ENCODE measurements at places on chromosomes 5 and 9. TPM values are rescaled to one million over a fixed set of nuclear protein-coding genes. Genes with fewer than 3 reads are reported as not detected.

- DNase-seq: no peak
These were observed 197.7 kb downstream of the MCTP1 start for GRCh38 chr5:95086927-95087815.

SPATA31D3 gene
- polyA plus RNA-seq: not detected

- no peak for DNase-seq
These were observed 90.6 kb upstream of the HAND1 start for GRCh38 chr5:154568589-154568988.

MARVELD2 gene
- 29.0 TPM for polyA plus RNA-seq

GRCh38 chr9:35945341-35946018 is 12.5 kb downstream of the OR2S2 start:
- no peak for DNase-seq

PIP5K1B gene
- polyA plus RNA-seq: 8.9 TPM

DNA sequence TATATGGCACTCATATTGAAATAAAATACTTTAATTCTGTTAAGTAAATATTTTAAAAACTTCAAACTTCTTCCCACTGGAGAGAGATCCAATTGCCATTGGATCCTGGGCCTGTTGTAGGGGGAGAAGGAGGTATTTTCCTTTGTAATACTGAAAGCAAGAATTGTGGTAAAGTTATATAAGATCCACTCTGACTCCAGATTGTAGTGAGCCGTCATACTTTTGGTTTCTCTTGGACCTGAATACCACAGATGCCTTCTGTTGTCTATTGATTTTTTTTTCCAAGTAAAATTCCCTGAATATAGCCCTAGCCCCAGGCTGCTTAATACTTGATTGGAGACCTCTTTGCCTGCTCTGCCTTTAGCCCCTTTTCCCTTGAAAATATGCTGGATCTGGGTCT is 86.9 kb downstream of the ATG10 start:
- no peak for DNase-seq

FAM153A gene
- 0.60 TPM for polyA plus RNA-seq

CCL27 gene
- polyA plus RNA-seq: 0.41 TPM

DNA sequence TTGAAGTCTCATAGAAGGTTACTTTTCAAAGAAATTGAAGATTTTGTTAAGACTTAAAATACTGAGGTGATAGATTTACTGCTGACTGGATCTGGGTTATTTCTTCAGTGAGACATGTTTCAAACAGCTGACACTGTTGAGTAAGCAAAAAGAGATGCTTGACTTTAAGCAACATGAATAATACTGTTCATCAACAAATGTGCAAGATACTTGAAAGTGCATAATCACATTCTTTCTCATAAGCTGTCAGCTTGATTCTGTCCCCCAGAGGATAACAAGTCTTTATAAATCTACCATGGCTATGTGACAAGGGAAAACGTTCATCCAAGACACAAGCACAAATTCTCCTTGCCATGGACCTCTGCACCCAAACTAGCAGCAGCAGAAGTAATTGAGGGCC is 260.1 kb upstream of the CDH18 start:
- no peak for DNase-seq

ENTREP1 gene
- polyA plus RNA-seq: 2.4 TPM

DNA sequence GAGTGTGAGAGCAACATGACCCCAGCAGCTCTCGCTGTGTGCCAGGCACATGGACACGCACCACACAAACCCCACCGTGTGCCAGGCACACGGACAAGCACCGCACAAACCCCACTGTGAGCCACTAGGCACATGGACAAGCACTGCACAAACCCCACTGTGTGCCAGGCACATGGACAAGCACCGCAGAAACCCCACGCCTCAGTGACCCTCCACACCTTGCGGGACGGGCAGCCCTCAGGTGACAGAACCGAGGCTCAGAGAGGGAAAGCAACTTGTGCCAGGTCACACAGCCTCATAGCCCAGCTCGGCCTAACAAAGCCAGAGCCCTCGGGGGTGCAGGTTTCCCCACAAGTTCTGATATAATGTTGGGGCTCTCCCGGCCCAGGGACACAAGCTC is 2.0 kb upstream of the GPSM1 start:
- DNase-seq: no peak

CFAP90 gene
- 5.3 TPM for polyA plus RNA-seq

DNA sequence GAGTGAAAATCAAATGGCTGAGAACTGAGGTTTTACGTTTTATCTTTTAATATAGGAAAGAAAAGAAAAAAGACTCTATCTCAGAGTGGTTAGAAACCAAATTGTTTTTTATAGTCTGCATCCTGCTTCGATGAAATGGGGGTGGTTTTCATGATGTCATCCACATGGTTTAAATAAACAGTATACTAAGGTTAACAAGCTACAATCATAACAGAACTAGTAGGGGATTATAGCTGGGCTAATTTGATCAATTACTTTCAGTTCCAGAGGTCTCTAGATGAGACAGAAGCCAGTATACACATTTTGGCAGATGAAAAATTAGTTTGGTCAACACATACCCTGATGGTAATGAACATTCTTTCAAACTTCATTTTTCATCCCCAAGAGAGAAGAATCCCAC is 106.3 kb upstream of the SNX2 start:
- DNase-seq: no peak

PANK3 gene
- 55.6 TPM for polyA plus RNA-seq

DNA sequence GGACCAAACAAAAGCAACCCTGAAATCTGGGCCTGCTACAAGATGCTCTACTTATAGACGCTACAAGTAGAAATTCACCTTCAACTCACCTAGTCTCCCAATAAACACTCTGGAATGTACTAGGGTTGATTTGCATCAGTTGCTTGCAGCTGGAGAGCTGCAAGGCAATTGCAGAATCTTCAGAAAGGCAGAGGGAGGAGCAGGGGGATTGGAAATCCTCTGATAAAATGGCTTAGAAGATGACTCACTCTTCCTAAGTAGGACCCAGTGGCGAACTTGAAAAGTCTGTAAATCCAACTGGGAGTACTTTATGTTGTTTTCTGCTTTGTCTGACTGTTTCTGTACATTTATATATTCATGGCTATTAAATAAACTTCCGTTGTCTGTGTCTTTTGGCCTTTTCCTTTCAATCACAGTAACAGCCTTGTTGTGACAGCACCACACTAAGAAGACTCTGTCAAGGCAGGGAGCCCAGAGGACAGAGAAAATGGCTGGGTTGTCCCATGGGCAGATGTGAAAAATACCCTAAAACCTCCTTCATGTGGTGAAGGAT is 14.7 kb upstream of the MLLT3 start:
- no peak for DNase-seq

DNA sequence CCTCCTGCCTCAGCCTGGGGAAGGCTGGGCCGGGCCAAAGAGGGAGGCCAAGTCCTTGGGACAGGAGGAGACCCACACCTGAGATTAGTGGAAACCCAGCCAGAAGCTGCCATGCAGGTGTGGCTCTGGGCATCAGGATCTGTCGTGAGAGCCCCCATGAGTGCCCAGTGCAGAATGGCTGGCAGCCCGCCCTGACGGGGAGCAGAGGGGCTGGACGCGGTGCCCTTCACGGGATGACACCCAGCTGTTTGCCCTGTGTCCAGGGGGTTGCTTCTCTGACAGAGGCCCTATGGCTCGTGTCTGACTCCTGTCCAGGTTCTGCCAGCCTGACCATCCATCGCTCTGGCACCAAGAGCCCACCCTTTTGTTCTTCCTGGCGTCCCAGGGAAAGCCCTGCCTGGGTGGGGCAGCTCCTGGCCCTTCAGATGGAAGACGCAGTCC is 8.5 kb downstream of the DIPK1B start:
- DNase-seq: no peak

CDKN2B-AS1 gene
- polyA plus RNA-seq: 0.18 TPM

DNA sequence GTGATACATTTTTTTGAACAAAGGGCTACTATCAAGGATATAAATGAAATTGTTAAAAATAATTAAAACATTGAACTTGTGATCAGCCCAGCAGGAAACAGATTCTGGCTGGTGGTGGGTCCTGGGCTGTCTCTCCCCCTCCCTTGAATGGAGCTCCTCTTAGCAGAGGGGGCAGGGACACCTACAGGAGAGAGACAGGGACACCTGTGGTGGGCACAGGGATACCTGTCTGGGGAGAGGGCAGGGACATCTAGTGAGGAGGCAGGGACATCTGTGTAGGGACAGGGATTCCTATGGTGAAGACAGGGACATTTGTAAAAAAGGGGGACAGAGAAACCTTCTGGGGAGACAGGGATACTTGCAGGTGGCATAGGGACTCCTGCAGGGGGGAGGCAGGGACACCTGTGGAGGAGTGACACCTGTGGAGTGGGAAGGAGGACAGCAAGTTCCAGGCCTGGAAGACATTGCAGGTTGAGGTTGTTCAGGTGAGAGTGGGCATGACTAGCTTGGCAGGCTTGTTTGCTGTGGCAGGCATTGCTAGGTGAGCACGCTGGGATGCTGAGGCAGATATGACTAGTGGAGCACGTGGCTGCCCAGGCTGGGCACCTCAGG is 264.2 kb downstream of the IRX2 start:
- no peak for DNase-seq

- no peak for DNase-seq
These were observed 6.0 kb downstream of the DMRT1 start for GRCh38 chr9:847505-847904.

DNA sequence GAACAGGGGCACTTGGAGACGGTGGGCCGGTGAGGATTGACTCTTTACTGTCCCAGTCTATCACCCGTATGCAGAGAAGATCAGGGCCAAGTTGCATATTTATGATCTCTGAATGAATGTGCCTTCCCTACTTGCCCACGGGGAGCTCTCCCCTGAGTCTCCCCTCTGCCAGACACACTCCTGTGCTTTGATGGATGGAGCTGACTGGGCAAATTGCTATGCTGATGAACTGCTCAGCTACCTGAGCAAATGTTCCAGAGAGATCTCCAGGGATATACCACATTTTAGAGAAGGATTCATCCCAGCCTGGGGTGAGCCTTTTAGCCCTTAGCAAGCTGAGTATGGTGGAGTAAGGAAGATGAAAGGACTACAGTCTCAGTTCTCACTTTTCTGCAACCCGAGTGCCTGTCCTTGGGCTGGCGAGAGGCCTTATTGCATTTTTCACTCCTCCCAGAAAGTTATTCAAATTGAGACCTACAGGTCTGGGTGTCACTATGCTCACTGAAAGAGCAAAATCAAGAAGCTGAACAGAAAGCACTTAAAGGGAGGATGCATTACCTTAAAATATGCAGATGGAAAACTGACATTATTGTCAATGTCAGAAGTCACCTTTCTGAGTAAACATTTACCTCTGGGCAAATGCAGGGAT is 526.7 kb upstream of the WWC1 start:
- DNase-seq: no peak

DNA sequence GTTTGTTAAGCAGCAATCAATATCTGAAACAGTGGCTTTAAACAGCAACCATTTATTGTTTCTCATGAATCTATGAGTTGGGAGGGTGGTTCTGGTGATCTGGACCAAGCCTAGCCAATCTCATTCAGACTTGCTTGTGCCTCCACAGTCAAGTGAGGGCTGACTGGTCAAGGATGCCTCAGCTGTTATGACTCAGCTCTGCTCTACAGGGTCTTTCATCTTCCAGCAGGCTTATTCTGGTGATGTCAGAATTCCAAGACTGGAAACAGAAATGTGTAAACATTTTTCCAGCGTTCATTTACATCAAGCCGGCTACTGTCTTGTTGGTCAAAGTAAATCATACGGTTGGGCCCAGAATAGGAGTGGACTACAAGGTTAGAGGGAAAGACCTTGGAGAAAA is 2.5 kb upstream of the PIP5K1B start:
- no peak for DNase-seq

ADAMTS6 gene
- 1.8 TPM for polyA plus RNA-seq

GRCh38 chr9:133563291-133563796 is 28.8 kb downstream of the ADAMTSL2 start:
- no peak for DNase-seq

GRCh38 chr5:118723021-118723338 is 265.4 kb downstream of the DTWD2 start:
- no peak for DNase-seq

DNA sequence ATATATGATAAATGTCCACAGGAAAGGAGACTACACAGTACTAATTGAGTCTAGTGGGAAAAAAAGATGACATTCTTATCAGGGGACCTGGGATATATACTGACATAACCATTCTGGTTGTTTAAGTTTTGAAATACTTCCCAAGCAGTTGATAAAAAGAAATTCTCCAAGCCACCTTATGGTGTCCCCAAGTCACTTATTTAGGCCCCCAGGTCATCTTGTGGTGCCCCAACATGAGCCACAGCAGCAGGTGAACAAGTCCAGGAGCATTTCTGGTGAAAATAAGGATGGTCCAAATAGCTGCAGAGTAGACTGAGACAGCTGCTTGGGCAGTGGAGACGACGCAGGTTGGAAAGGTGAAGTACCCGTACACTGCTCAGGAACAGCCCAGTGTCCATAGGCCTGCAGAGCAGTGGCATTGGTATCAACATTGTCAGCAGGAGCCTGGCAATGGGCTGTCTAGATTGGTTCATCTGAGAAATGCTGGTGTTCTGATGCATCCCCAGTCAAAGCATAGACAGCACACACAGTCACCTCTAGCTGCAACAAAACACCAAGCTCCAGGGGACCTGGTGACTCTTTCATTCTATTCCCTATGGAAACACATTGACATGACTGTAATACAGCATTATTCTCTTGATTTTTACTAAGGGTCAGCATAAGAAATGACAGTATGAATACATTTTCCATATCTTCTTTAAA is 430.6 kb downstream of the NR2F1-AS1 start:
- no peak for DNase-seq

GRCh38 chr9:81237565-81238231 is 451.6 kb downstream of the TLE1 start:
- no peak for DNase-seq

- no peak for DNase-seq
These were observed 210.9 kb downstream of the C9orf152 start for GRCh38 chr9:109996936-109997580.

DNA sequence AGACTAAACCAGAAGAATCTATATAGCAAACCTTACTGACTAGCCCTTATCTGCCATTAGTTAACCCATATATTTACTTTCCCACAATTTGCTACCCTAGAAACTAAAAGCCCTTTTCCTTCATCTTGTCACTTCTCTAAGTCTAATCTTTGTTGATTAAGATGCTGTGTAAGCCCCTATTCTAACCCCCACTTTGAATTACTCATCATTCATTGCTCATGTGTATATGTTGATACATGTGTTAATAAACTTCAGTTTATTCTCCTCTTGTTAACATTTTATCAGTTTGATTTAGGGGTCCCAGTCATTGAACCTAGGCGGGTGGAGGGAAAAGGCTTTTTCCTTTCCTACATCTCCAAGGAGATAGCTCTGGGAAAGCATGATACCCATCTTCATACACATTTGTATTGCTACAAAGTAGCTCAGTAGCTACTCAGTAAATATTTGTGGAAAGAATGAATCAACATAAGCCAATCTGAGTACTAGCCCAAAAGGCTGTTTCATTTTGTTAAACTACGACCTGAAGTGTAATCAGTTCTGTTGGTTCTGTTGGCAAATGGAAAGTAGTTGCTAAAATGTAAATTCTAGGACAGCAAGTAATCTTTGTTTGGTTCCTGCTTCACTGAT is 35.1 kb upstream of the NDFIP1 start:
- no peak for DNase-seq

IL3 gene
- polyA plus RNA-seq: not detected

CENPH gene
- 24.0 TPM for polyA plus RNA-seq

All from left renal cortex interstitium (tissue), 4 donors.